ENCODE measurements at places on chromosomes 5 and 9.

DNA sequence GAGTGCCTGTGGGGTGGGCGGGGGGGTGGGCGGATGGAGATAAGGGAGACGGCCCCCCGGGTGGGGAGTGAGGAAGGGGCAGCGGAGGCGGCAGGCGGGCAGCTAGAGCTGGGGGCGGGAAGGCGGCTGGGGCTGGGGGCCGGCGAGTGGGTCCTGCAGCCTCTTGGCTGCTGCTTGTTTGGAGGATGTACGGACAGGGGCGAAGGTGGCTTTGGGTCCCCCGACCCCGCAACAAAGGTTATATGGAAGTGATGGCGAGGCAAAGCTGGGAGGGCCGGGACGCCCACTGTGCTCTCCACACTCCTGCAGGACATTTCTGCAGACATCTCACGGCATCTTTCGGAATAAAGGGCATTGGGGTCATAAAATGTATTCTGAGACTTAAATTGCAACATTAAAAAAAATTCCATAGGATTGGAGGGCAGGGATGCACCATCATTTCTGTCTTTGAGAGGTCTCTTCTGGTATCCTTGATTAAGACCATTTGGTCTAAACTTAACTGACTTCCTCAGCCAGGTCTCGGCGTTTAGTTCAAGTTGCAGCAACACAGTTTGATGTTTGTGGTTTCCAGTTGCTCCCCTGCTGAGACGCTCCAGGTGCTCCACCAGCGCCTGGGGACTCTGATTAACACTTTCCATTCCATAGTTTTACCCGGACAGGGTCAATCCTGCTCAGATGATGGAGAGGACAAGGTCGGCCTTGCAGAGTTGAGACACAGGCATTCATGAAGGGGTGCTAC, 101.6 kb upstream of the SSBP2 start:
- peak; percentile 62 for DNase-seq

- DNase-seq = no peak
Measured at GRCh38 chr5:891837-892393, 686 bp downstream of the BRD9 start.

- no peak for DNase-seq
Measured at GRCh38 chr5:59275170-59275509, 618.4 kb downstream of the PDE4D start.

DNA sequence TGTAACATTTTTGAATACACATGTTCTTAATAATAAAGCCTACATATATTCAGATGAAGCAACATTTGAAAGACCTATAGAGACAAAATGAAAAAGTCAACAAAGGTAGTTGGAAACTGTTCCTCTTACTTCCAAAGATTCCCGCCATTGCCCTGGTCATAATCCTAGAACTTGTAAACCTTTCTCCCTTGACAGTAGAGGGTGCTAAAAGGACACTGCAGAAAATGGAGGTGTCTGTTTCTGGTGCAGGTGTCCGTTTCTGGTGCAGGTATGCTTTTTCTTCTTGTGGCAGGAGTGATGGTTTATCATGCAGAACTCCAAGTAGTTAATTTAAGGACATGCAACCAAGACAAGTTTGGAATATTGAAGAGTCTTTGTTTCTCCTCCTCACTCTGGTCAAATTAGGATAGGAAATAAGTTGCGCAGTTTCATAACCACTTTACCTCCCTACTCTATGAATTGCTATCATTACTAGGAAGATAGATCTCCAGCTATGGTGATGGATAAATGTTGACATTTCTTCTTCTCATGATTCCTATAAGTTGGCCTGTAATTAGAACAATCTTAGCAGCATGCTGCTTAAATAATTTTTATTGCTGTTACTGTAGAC, 56.0 kb upstream of the FAM174A start:
- peak; percentile 25 for DNase-seq

- no peak for DNase-seq
Measured at GRCh38 chr9:128372784-128373183, 1.6 kb downstream of the URM1 start.

DNA sequence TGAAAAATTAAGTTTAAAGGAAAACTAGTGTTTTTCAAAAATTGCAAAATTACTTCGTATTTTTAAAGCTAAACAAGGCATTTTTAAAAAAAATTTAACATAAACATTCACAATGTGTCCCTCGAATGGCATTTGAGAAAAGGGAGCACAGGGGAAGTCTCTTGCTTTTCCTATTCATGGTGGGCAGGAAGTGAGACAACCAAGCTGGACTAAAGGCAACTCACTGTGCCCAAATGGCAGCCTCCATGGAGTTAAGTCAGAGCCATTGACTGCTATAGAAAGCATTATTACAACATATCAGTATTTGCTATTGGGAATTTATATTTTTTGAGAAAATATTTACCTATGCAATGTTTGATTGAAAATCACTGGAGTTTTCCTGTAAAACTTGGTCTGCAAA, 8.3 kb downstream of the HNRNPH1 start:
- no peak for DNase-seq

DNA sequence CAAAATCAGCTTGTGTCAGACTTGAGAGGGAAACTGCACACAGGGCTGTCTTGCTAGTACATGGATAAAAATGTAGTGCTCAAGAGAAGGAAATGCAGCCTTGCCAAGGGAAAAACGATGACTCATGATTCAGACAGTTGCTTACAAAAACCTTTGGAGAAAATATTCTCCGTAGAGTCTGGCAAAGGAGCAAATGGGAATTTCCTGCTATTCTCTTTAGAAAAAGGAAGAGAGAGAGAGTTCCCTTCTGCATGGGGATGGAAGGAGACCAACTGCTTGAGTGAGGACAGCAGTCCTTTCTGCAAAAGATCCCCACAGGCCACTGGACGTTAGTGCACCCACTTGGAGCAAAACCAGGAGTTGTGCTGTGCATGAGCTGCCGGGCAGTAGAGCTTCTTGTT, 7.6 kb downstream of the IFNB1 start:
- no peak for DNase-seq

DNA sequence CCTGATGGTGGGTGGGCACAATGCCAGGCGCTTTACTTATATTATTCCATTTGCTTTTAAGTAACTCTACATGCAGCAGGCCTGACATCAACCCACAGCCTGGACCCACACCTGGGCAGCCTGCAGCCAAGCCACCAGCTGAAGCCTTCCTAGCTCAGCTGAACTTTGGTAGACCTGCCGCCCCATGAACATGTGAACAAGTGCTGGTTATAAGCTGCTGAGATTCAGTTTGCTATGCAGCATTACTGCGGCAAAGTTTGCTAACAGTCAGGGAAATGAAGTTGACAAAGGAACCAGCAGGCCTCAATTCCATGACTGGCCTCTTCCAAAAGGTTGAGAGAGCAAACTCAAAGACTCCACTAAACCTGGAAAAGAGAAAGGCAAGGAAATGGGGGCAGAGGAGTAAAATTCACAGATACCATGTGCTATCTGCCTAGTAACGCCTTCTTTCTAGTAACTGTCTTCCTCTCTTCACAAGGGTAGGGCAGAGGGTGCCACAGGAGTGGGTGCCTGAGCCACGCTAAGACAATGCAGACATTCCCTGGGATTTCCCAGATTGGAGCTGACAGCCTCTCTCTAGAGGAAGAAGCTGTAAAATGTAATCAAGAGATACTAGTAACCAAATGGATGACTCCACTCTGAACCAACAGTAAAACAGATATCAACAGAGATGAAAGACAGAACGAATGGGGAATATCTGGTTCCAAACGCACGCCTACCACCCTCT, 2.9 kb downstream of the BOD1 start:
- no peak for DNase-seq

- peak; percentile 52 for DNase-seq
Measured at GRCh38 chr9:129111528-129112151, 425 bp downstream of the PTPA start.

- DNase-seq = no peak
Measured at GRCh38 chr5:82100303-82101077, 128.7 kb downstream of the ATG10 start.

DNA sequence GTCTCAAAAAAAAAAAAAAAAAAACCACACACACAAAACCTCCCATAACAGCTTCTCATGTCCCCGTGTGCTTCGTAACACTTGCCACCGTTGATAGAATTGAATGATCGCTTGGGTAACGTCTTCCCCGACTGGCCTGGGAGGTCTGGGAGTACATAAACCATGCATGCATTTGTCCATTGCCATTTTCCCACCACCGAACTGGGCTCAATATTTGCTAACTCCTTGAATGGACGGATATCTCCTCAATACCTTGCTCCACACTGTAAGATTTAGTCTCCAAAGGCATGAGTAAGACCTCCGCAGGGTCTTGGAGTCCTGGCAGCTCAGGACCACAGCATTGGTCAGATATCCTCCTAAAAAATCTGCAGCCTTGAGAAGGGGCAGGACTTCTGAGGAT, 3.2 kb upstream of the P4HA2 start:
- DNase-seq = no peak

Measured in NCI-H2171 treated with DMSO at 0.1 percent for 48 hours (cell line).